Retina (tissue), 1 donor: ENCODE measurements at places on chromosomes 12 and 14.
A peak's percentile ranks its signal among the peaks of the same experiment; 100 is the strongest.

DNA sequence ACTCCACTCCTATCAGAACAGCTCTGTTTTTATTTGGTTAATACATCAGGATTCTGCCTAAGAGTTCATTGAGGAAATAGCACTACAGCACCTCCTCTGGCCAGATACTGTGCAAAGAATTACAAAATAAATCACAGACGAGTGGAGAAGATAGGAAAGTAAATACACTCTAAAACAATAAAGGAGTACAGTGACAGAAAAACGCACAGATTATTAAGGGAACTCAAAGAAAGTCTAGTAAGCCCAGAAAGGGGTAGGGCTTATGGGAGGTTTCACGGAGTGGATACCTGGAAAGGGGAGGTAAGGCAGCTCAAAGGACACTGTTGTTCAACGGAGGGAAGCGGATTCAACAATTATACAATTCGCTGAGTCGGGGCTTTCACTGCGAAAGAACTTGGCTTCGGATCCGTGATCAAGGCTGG, 5.5 kb downstream of the OR10AD1 start:
- no peak for DNase-seq

GRCh38 chr12:96427269-96427729, 27.1 kb upstream of the CDK17 start:
- DNase-seq = peak; percentile 42

DNA sequence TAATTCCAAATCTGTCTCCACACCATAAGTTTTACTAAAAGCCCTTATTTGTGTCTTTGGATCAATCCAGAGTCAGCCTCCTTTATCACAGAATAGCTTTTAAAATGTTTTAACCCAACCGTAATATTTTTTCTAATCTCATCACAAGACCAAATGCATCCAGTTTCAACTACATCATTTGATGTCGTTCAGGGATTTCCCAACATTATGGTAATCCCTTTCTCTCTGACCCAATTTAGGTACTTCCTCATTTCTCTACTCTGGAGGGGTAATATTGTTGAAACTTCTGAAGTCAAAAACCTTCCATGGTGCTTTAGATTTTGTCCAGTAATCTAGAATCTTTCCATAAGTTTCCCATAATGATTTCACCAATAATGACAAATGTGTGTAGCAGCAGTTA, 596.8 kb downstream of the SOX5 start:
- DNase-seq = no peak

GRCh38 chr12:103712216-103712615, 125.1 kb downstream of the STAB2 start:
- DNase-seq = no peak

GRCh38 chr14:106821119-106821518, 1294.7 kb downstream of the TMEM121 start:
- DNase-seq = no peak

- DNase-seq = no peak
Observed at GRCh38 chr12:31853520-31853919, 105.7 kb upstream of the RESF1 start.

DNA sequence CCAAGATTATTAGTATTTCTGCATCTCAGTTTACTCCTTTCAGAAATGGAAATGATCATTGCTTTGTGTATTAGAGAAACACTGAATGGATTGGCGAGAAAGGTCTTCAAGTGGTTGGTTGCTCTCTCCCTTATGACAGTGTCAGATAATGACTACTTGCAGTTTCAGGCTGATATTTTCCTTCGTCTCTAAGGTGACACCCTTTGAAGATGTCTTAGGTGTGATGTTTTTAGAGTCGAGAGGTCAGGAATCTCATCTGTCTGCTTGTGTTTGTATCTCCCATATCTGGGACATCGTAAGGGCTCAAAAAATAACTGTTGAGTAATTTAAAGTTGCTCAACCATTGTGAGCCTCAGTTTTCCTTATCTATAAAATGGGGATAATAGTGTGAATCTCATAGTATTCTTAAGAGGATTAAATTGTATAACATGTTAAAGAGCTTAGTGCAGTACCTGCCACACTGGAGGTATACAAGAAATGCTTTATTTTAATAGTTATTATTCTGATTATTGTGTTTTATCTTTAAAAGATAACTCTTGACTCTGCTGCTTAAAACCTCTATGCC, 40.1 kb downstream of the NPAS3 start:
- DNase-seq = no peak

- no peak for DNase-seq
Observed at GRCh38 chr14:81535396-81536164, 1.9 kb upstream of the SEL1L start.

- no peak for DNase-seq
Observed at GRCh38 chr14:101506211-101506925, 54.9 kb upstream of the DIO3 start.

DNA sequence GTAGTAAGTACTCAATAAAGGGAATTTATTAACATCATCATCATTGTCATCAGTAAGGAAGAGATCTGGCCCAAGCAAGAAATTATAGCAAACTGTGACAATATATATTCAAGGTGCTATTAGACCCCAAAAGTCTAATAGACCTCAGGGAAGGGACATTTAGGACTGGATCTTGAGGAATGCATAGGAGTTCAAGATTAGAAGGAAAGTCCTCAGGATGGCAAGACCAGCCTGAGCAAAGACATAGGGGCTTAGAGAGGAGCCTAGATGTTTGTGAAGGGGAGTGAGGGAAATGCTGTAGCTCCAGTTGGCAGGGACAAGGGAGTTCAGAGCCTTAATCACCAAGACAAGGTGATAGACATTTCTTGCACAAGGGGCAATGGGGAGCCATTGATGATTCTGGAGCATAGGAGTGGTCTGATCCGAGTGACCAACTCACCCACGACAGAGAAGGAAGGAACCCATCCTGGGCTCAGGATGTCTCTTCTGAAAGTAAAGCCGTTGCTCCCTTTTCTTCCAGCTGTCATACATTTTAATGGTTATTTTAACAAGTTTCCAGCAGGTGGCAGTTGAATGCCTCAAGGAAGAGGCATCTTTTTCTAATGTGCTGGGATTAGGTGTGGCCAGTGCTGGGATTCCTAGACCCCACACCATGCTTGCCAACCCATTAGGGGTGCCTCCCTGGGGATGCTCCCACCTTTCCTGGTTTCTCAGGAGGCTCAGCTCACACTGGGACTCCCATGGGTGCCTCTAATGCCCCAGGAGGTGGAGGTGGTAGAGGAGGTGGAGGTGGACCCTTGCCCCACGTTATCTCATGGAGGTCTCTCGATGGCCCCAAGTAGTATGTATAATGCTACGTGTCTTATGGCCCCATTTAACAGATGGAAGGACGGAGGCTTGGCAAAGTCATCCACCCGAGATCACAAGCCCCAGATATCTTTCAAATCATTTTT, 37.8 kb downstream of the PHETA1 start:
- DNase-seq = peak; percentile 23

DNA sequence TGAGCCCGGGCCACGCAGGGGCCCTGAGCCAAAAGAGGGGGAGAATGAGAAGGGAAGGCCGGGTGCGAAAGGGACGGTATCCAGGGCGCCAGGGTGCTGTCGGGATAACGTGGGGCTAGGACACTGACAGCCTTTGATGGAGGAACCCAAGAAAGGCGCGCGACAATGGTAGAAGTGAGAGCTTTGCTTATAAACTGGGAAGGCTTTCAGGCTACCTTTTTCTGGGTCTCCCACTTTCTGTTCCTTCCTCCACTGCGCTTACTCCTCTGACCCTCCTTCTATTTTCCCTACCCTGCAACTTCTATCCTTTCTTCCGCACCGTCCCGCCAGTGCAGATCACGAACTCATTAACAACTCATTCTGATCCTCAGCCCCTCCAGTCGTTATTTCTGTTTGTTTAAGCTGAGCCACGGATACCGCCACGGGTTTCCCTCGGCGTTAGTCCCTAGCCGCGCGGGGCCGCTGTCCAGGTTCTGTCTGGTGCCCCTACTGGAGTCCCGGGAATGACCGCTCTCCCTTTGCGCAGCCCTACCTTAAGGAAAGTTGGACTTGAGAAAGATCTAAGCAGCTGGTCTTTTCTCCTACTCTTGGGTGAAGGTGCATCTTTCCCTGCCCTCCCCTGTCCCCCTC, 3.0 kb downstream of the SSTR1 start:
- peak; percentile 46 for DNase-seq

DNA sequence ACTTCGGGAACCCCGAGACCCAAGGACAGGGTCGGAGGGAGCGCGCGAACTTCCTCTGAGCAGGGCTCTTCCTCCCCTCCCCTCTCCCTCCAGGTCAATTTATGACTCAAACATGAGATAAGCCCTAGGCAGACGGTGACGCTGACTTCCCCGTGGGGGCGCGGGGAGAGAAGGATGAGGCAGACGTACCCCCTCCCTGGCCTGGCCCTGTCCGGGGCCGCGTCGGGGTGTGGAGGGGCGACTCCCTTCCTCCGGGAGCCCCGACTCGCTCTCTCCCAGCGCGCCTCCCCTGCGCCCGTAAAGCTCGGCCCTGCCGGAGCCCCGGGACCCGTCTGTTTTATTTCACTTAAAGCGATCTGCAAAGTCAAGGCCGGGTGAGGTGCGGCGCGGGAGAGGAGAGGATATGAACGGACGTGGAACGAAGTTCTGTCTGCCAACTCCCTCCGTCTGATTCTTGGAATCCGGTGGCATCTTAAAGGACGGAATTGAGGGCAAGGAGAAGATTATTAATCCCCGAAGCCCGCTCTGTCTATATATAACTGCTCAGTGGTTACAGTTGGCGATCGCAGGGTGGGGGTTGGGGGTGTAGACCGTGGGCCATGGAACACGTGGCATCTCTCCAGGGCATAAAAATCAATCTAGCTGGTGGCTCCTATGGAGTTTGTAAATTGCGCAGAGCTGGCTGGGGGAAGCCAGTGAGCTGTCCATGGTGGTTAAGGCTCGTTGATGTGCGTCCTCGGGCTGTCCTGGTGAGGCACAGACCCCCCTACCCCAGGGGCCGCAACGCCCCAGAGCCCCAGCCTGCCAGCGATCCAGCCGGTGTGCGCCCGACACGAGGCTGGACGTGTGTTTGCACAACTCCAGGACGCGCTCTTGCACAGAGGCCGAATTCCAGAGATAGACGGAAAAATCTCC, 2.9 kb upstream of the PTHLH start:
- DNase-seq = peak; percentile 69

DNA sequence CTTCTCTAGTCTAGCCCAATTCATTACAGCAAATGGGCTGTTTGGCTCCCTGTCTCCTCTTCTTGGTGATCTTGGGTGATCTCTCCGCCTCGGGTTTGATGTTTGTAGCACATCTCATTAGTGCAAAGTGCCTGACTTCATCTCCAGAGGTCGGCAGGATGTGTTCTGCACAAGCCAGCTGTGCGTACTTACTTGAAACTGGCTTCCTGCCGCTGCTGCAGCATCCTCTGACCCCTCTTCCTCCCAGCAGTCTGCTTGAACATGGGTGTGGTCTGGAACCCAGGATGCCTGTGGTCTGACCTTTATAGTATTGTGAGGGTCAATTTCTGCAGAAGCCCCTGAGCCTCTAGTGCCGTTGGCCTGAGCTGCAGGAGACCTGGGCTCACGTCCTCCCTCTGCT, 99.2 kb downstream of the BEGAIN start:
- DNase-seq = no peak

- DNase-seq = no peak
Observed at GRCh38 chr12:80756875-80757274, 40.2 kb downstream of the MYF5 start.

DNA sequence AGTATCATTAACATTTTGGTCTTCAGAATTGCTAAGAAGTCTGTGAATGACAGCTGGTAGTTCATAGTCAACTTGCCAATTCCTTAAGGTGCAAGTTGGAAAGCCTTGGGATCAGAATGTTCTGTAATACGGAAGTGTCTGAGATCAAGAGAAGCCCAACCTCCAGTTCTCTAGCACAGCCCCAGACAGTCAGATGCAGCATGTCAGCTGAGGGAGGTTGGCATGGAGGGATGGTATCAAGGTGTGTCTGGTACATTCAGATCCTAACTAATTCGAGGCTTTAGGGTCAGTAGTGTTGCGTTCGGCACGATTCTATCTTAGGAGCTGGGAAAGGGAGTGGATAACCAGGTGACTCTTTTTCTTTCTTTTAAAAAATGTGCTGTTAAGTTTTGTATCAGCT, 38.3 kb downstream of the FNTB start:
- DNase-seq = no peak

- DNase-seq = no peak
Observed at GRCh38 chr14:104585966-104586697, 6.6 kb downstream of the C14orf180 start.

- DNase-seq = no peak
Observed at GRCh38 chr14:86501611-86502010, 971.7 kb downstream of the FLRT2 start.

DNA sequence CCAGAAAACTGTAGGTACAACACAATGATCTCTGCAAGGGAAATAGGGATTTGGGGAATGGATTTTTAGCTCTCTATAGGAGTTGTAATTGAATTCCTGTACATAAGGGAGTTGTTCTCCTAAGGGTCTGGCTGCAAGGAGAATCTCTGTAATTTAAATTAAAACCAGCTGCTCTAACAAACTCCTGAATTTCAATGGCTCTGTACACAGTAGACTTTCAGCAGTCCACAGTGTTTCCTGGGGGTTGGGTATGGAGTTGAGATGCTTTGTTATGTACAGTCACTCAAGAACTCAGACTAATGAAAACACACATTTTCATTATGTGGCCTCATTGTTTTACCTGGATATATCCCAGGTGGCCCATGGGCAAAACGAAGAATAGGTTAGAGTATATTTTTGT, 93.2 kb downstream of the NAV3 start:
- no peak for DNase-seq

GRCh38 chr12:91406920-91407341, 224.3 kb upstream of the DCN start:
- DNase-seq = no peak

DNA sequence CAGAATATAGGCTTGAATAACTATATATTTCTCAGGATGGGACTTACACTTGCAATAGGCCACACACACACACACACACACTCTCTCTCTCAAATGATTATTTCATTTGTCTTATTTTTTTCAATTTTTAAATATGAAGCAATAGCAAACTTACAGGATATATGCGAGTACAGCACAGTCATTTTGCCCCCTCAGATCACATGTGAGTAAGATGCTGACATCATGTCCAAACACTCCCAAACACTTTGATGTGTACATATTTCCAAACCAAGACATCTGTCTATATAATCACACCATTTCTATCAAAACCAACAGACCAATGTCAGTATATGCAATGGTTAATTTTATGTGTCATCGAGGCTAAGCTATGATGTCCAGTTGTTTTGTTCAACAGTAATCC, 1535.9 kb upstream of the FLRT2 start:
- no peak for DNase-seq

DNA sequence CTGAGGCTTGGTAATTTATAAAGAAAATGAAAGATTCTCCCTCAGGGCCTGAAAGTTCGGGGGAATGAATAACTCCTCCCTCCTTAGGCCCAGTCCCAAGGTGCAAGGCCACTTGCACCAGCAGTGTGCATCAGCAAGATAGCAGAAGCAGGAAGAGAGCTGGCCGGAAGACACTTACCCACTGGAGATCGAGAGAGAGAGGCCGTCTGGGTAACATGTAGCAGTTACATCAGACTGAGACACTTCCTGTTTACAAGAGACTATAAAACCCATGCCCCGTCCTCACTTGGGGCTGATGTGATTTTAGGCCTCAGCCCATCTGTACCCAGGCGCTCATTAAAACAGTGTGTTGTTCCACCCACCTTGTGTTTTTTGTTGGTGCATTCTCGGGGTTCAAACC, 85.2 kb downstream of the TMTC3 start:
- no peak for DNase-seq

GRCh38 chr14:68376067-68376779, 416.6 kb downstream of the ZFP36L1 start:
- DNase-seq = no peak
